Activated CD4-positive, alpha-beta T cell treated with anti-CD3 and anti-CD28 coated beads, Interleukin-2, amount 10 ng/mL, durations not matched to agents 7 days and 5 days (primary cell): ENCODE measurements at places on chromosomes 12 and 14. TPM values are rescaled to one million over a fixed set of nuclear protein-coding genes. Genes with fewer than 3 reads are reported as not detected.
A peak's percentile ranks its signal among the peaks of the same experiment; 100 is the strongest.

DNA sequence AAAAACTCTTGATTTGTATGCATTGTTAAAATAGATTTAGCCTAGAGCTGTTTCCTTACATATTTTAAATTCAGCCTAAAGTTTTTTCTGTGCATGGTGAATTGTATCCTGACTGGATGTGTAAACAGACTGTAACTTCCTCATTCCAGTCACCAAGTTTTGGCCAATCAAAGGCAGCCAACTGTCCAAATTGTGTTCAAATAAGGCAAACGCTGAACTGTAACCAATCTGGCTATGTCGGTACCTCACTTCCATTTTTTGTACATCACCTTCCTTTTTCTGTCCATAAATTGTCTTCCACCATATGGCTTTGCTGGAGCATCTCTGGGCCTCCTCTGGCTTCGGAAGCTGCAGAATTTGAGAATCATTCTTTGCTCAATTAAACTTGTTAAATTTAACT lies 1921.9 kb upstream of the SEL1L start:
- no peak for DNase-seq

GRCh38 chr14:104996483-104996882 lies 10.9 kb downstream of the CLBA1 start:
- no peak for DNase-seq

- DNase-seq = no peak
Measured at GRCh38 chr12:82430541-82431145, 72.3 kb downstream of the METTL25 start.

DNA sequence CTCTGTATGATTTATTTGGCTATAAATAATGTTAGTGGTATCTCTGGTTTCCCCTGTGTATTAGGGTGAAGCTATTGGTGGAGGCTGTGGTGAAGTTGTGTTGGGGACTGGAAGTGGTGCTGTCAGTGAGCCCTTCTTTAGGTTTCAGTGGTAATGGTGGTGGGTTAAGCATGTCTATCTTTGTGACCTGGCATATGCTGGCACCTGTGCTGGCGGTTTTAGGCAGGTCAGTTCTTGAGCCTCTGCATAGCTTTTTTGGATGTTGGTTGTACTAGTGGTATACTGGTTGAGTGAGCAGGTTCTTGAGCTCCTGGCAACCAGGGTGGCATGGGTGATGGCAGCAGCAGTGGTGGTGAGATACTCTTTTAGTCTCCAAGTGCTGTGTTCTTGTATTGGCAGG lies 161.9 kb upstream of the CAND1 start:
- no peak for DNase-seq

- no peak for DNase-seq
Measured at GRCh38 chr12:101828463-101829196, 2.1 kb downstream of the GNPTAB start.

DNA sequence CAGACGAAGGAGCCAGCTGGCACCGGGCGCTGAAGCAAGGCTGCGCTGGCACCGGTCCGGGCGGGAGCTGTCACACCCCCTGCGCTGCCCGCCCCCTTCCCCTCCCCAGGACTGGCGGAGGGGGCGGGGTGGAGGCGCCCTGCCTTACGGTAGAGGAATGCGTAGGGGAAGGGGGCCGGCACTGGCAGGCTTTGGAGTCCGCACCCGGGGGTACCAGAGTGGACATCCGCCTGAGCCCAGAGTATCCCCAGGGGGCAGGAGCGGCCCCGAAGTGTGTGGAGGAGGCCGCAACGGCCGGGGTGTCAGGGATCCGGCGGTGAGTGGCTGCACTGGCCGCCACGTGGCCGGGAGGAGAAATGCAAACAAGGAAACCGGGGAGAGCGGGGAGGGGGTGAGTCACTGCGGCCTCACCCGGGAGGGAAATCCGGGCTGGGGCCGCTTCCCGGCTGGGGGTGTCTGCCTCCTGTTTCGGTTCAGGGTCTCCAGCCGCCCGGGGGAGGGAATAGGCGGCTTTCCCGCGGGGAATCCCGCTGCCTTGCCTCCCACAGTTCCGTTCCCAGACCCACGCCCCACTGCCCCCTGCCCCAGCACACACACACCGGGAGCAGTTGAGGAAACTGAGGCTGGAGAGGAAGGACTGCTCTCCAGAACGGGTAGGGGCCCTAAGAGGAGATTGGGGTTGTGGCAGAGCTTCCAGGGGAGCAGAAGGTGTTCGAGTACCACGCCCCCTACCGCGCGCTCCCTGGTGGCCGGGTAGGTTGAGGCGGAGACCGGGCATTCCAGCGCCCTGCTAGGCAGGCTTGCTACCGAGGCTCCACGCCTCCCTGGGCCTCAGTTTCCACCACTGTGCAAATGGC lies at the start of gene RAPGEF3:
Gene RAPGEF3, minus strand, starts transcription at position 47 of the 857 bp plus-strand sequence. CDS start 324 bp downstream, outside the sequence.
- peak; percentile 71 for DNase-seq

- DNase-seq = no peak
Measured at GRCh38 chr12:48265777-48266176, 62.7 kb upstream of the OR10AD1 start.

DNA sequence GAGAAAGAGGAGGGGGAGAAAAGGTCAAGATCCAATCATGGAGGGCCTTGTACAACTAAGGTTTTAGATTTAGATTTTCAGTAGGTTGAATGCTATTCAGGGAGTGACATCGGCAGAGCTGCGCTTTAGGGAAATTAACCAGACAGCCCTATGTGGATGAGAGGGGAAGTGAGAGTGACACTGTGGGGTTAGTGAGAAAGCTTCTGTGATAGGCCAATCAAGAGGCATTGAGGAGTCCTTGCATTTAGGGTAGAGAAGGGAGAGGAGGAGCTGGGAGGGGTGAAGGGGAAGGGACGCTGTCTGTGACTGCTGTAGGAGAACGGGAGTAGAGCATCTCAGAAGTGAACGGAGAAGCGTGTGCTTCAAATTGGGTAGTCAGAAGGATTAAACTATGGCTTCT lies 3.4 kb downstream of the HSD17B6 start:
- DNase-seq = no peak

GRCh38 chr12:40225984-40226602 lies 1.3 kb downstream of the LRRK2 start:
- DNase-seq = no peak

DNA sequence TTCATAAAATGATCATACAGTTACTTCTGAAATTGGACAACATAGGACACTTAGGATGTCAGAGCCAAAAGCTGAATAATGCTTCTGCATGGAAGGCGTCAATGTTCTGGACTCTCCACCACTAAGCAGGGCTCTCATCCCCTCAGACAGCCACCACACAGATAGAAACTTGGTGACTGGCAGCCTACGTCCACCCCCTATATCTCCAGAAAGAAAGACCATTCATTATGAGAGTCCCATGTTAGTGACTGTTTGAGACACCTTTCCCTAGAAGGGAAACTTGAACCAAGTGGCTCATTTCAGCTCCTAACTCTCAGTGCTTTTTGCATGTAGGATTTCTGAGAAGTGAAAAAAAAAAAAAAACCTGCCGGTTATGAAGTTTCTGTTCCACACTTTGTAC lies 251.0 kb upstream of the FKBP4 start:
- no peak for DNase-seq

DNA sequence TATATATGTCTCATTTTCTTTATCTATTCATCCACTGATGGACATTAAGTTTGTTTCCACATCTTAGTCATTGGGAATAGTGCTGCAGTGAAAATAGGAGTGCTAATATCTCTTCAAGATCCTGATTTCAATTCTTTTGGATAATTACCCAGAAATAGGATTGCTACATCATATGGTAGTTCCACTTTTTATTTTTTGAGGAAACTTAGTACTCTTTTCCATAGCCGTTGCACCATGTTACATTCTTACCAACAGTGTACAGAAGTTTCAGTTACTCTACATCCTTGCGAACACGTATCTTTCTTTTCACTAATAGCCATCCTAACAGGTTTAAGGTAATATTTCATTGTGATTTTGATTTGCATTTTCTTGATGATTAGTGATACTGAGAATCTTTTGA lies 29.8 kb downstream of the TESPA1 start:
- no peak for DNase-seq

GRCh38 chr12:3304436-3305165 lies 186.4 kb upstream of the PRMT8 start:
- DNase-seq = no peak

DNA sequence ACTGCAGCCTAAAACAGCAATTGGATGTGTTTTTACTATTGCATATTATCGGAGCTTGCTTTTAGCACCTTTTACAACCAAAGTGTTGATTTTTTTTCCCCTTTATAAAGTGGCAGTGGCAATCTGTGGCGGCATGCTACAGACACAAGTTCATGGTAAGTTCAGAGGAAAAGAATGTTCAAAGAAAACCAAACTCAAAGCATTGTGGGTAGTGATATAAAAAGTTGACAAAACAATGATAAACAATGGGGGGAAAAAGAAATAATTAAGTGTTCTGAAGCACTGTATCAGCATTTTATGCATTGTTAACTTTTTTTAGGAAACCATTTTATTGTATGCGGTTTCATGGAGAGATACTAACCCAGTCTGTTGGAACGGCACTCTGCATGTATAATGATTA lies 492.0 kb upstream of the SOX5 start:
- DNase-seq = no peak

DNA sequence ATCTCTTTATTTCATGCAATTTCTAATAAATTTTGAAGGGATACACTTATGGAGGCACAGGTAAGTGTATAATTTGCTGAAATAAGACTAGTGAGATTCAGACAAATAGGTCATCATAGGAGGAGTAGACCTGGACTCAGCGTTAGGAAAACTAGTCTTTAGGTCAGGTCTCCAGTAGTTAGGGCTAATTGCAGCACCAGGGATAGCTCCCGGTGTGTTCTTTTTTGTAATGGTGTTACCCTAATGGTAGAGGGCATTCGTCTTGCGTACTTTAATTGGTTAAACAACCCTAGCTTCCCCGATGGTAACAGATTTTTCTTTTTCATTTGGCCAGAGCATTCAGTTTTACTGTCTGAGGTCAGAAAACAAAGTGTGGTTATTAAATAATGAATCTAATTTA lies 64.9 kb downstream of the ARID2 start:
- no peak for DNase-seq

DNA sequence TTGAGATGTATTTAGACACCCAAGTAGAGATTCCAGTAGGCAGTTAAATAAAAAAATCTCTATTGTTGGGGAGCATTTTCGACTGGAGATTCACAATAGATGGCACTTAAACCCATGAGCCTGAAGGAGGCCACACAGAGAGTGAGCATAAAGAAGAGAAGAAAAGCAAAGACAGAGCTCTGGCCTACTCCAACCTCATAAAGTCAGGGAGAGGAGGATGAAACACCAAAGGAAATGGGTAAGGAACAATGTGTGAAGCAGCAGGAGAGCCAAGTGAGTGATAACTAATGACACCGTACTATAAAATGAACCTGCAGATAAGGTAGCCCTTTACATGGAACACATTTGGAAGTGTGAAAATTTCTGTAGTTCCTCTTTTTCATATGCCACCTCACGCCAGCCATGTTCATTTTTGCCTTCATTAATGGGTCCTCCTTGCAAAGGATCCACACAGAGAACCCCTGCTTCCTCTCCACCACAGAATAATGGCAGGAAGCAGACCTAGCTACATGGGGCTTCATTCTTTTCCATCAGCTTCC lies 150.0 kb upstream of the SYT10 start:
- DNase-seq = no peak

GRCh38 chr12:31517994-31518393 lies 72.9 kb downstream of the DENND5B start:
- no peak for DNase-seq

- no peak for DNase-seq
Measured at GRCh38 chr12:66032739-66033138, 97.8 kb downstream of the LLPH start.

DNA sequence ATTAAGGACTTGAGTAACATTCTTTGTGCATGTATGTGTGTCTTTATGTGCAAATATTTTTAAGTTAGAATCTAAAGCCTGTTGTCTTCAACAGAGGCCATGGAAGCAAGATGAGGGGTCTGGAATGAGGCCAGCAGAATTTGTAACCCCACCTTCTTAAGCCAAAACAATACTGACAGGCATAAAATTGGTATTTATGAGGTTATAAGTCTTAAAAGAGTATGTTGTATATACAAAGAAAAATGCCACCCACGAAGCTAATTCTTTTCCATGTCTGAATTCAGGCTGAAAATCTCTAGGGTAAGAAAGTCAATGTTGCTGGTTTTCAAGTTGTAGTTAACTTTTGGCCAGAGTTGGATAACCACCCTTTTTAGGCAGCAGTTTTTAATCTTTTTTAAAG lies 86.2 kb upstream of the TMTC1 start:
- DNase-seq = no peak

DNA sequence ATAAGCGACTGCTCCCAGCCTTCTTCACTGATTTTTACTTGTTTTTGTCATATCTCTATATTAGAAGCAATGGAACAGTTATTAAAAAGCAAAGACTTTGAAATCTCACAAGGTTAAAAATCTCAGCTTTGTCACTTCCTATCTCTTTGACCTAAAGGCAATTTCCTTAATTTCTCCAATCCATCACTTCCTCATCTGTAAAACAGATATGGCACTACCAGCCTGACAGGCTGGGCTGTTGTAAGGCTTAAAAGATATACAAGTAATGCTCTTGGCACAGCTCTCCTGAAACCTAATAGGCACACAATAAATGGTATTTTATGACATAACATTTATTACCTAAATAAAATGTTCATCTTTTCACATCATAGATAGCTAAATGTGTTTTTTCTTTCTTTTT lies 25.6 kb downstream of the ATXN2 start:
- no peak for DNase-seq

DNA sequence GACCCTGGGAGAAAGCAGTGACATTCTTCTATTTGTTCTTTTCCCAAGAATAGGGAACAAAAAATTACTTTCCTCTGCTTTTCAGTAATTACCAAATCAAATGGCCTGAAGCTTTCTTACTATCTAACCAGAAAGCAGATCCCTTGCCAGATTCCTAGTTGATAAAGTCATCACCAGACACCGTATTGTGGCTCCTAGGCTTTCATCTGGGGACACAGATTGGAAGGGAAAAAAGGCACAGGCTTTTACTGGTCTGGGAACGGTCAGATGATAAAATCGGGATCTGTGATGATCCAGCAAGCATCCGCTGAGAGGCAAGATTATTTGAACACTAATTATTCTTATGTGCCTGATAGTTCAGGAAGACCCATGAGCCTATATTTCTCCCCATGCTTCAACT lies 79.1 kb upstream of the BCL2L14 start:
- DNase-seq = no peak

GRCh38 chr12:24356240-24356804 lies 406.9 kb upstream of the SOX5 start:
- no peak for DNase-seq

TM7SF3 gene
- 46.1 TPM for total RNA-seq

FAM186B gene
- total RNA-seq = 0.15 TPM

LRCOL1 gene
- not detected for total RNA-seq

SLC25A47 gene
- total RNA-seq = not detected

RIPK3 gene
- total RNA-seq = 41.4 TPM

TBC1D30 gene
- total RNA-seq = 0.20 TPM

TMEM179 gene
- total RNA-seq = not detected

PTCSC3 gene
- total RNA-seq = not detected

AJUBA gene
- total RNA-seq = 1.3 TPM

RGS6 gene
- 1.4 TPM for total RNA-seq

BRF1 gene
- 39.0 TPM for total RNA-seq

TOMM20L gene
- total RNA-seq = not detected

ACOT4 gene
- 1.4 TPM for total RNA-seq

LRRC23 gene
- 5.2 TPM for total RNA-seq

PLEKHD1 gene
- 0.15 TPM for total RNA-seq

MYH6 gene
- 0.08 TPM for total RNA-seq

TAS2R50 gene
- 0.60 TPM for total RNA-seq
